ENCODE measurements at places on chromosomes 13 and 19.

DNA sequence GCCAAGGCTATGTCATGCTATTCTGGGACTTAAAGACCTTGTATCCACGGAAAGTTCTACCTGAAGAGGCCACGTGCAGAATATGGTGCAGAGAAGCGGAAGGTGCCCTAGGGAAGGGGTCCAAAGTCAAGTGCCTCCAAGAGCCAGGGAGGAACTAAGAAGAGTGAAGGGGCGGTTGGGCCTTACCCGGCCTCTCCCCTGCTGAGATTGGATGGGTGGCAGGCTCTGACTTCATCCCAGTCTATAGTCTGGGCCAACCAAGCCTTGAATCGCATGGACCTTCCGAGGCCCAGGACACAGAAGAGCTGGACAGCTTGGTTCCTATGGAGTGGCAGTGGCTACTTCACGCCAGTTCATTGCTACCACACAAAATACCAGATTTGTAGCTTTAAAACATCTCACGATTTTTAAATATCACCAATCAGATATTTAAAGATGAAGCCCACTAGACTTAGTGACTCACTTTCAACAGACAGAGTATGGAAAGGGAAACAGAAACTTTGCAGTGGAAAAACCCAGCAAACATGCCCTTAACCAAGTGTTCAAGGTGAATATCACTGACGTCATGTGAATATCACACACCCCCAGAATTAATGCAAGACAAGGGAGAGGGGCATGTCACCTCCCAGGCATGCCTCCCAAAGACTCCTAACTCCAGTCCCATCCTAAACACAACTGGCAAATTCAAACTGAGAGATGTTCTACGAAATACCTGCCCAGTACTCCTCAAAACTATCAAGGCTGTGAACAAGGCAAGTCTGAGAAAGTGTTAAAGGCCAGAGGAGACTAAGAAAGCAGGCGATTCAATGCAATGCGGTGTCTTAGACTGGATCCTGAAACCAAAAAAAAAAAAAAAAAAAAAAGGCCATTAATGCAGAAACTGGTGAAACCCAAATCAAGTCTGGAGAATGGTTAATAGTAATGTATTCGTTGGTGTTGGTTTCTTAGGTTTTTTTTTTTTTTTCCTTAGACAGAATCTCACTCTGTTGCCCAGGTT is 10.2 kb downstream of the C19orf12 start:
- DNase-seq, result no peak

GRCh38 chr19:49741210-49741844 is 21.8 kb downstream of the TSKS start:
- no peak for DNase-seq

DNA sequence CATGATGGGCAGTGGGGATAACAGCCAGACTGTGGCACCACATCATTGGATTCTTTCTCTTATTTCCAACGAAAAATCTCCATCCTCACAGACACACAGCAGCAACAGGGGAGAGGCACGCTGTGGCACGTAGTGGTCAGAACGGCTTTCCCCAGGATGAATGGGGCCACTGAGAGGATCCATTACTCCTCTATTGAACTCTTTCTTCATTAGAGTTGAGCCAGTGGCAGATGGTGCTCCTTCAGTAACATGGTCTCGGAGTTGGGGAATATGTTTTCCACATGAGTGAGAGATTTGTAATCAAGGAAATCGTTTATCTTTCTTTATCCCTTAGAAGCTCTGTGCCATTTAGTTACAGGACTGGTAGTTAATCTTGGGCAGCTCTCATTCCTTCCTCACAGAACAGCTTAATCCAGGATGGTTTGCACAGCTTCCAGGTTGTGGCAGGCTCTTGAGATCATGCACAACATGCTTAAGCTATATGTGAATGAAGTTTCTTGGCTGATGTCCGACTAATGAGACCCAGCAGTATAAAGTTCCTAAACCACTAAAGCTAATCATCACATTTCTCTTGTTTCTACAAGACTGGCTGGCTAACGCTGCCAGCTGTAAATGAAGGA is 180.5 kb upstream of the SLC10A2 start:
- DNase-seq, result no peak

DNA sequence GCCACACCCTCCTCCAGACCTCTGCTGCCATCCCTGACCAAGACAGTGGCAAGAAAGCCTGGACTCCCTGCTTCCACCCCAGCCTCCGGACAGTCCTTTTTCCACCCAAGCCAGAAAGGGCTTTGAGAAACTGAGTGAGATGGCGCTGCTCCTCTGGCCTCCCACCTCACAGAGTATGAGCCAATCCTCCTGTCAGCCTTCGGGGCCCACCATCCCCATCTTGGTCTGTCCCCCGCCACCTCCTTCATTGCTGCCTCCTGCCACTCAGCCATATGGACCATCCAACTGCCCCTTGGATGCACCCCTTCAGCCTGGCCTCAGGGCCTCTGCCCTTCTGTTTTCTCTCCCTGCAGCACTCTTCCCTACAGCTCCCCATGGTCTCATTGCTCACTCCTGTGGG is 125.7 kb downstream of the CRYL1 start:
- DNase-seq, result no peak

DNA sequence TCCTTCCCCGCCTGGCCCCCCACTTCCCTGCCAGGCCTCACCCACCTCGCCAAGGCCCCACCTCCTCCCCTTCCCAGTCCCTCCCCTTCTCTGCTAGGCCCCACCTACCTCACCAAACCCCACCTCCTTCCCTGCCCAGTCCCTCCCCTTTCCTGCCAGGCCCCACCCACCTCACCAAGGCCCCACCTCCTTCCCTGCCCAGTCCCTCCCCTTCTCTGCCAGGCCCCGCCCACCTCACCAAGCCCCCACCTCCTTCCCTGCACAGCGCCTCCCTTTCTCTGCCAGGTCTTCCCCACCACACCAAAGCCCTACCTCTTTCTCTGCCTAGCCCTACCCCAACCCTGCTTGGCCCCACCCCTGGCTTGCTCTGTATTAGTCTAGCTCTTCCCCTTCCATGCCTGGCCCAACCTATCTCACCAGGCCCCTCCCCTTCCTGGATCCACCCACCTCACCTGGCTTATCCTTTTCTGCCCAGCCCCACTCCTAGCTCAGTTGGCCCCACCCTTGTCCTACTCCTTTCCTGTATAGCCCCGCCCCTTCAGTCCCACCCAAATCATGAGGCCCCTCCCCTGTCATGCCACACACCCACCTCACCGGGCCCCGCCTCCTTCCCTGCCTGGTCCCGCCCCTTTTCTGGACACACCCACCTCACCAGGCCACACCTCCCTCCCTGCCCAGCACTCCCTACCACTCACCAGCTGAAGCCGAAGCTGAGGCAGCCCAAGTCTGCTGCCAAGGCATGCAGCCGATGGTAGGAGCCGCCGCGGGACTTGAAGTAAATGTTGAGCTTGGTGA is 16.2 kb downstream of the CERS1 start:
- DNase-seq, result no peak

GRCh38 chr13:42487221-42487620 is 86.7 kb upstream of the TNFSF11 start:
- DNase-seq, result no peak

DNA sequence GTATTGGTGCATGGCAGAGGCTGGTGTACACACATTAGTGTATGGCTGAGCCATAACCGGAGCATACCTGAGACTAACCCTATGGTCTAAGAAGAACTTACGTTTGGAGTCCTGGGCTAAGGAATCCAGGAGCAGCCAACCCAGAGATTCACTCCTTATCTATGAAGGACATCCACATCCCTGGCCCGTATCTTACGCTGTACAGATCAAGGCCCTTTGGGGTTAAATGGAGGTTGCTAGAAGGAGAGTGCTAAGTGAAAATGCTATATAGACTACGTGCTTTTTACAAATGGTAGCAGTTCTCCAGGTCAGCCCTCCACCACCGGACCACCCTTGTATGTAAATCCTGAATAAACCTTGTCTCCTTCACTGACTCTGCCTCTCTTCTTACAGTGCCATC is 1.9 kb upstream of the SUGT1 start:
- no peak for DNase-seq

GRCh38 chr19:29247051-29247450 is 34.1 kb upstream of the UQCRFS1 start:
- DNase-seq, result no peak

- no peak for DNase-seq
Measured at GRCh38 chr13:94664889-94665288, 47.5 kb downstream of the SOX21 start.

GRCh38 chr13:79413521-79413920 is 7.5 kb upstream of the RBM26 start:
- DNase-seq, result no peak

DNA sequence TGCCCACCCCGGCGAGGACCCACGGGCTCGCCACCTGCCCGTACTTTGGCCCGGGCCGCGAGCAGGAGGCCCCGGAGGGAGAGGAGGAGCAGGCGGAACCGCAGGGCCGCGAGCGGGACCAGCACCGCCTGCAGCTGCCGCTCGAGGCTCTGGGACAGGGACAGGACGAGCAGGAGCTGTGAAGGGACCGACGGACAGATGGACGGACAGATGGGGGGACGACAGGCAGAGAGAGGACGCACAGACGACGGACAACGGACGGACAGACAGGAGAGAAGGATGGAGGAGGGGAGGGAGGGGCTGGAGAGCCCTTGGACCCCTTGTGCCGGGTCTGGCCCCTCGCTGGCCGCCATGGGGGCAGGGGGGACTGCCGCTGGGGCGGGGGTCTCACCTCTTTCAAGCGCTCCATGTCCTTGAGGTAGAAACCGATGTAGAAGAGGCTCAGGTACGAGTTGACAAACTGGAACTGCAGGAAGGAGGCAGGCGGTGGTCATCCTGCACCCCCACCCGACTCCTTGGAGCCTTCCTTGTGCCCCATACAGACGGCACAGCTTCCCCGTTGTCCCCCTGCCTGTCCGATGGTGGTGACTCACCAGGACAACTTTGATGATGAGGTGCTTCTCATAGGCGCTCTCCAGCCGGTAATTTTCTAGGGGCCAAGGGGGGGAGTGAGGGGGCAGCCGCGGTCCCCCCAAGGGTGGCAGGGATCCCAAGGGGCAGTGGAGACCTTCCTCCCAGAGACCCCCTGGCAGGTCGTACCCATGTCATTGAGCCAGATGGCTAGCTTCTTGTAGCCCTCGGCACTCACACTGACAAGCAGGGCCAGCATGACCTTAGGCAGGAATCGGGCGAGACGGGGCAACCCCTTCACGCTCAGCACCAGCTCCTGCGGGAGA is 5.0 kb downstream of the ANO8 start:
- DNase-seq, result no peak

- no peak for DNase-seq
Measured at GRCh38 chr13:88051746-88052482, 380.7 kb downstream of the SLITRK5 start.

- no peak for DNase-seq
Measured at GRCh38 chr13:97259798-97260714, 37.9 kb downstream of the MBNL2 start.

DNA sequence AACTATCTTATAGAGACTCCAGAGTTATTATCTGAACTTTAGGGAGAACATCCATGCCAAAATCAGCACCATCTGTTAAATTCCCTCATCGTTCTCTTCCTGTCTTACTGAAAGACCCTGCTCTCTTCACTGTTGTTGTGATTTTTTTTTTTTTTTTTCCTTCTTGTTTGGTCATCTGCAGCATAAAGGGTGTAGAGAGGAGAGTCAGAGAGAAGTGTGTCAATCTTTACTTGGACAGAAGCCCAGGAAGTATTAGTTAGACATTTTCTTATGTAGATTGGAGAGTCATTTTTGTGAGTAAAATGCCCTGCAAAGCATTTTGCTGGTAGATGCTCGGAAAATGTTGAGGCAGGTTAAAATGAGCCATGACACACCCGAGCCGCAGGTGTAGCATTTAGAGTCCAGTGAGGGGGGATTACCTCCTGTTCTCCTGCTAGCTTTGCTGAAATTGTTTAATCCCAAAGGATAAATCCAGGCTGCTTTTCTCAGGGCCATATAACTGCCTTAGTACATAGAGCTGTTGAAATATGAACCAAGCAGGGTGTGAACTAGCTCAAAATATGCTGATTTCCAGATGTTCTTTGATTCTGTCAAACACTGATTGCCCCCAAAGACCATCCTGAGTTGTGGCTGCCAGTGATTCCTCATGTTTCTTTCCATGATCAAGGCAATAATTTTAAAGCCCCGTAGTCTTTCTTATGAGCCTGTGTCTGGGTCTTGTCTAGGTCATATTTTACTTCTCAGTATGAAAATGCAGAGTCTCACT is 143.5 kb downstream of the DCT start:
- DNase-seq, result no peak

- no peak for DNase-seq
Measured at GRCh38 chr19:8221161-8221560, 12.0 kb downstream of the CERS4 start.

DNA sequence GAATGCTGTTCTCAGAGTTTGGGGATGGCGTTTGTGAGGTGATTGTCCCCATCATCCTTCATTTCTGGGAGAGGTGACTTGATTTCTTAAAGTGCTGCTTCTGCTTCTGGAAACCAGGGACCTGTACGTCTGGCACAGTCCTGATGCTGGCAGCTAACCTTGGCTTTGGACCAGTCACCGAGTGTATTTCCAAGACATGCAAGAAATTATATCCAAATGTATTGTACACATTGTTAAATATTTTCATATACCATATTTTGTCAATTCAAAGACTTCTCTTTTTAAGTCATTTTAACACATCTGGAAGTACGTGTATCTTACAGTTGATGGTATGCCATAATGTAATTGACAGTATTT is 97.4 kb downstream of the ARHGEF7 start:
- DNase-seq, result no peak

GRCh38 chr19:34243876-34244578 is 10.3 kb upstream of the GARRE1 start:
- DNase-seq, result no peak

- DNase-seq, result no peak
Measured at GRCh38 chr13:79398127-79398526, 7.9 kb downstream of the RBM26 start.

DNA sequence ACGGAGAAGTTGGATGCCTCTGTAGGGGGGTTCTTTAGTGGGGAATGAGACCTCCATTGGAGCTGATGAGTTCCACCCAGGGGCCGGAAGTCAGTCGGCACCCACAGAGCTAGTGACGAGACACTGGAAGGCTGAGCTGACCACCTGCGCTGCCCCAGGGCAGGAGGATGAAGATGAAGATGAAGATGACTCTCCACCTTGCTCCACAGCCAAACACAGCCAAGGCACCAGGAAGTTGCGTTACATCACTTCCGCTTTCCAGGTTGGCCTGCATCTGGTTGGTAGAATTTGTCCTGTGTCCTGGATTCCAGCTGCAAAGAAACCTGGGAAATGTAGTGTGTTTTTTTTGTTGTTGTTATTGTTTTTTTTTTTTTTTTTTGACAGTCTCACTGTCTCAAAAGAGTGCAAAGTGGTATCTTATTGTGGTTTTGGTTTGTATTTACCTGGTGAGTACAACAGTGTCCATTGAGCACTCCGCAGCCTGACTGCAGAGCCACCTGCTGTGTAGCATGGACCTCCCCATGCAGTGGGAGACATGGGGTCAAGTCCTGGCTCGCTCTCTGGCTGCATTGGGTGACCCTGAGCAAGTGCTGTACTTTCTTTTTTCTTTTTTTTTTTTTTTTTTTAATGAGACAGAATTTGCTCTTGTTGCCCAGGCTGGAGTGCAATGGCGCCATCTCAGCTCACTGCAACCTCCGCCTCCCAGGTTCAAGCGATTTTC is 1.9 kb downstream of the TBC1D17 start:
- no peak for DNase-seq

- no peak for DNase-seq
Measured at GRCh38 chr19:39847525-39847924, 1.3 kb upstream of the FBL start.
